ENCODE measurements at places on chromosomes 6 and 20.

DNA sequence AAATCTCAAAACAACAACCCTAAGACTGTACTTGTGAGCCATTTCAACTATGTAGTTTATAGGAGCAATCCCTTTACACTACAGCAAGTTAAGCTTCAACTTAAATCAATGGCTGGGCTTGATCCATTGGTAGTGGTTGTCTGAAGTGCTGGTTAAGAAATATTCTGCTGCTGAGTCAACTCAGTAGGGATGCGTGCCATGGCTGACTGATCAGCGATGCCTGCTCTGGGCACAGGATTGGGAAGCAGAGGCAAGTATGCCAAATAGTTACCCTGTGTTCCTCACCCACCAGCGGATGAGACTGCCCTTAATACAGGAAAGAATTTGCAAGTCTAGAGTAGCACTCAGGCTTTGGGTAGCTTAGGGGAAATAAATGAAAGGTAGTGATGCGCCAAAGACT is 41.5 kb downstream of the GCM1 start:
- DNase-seq = no peak

DNA sequence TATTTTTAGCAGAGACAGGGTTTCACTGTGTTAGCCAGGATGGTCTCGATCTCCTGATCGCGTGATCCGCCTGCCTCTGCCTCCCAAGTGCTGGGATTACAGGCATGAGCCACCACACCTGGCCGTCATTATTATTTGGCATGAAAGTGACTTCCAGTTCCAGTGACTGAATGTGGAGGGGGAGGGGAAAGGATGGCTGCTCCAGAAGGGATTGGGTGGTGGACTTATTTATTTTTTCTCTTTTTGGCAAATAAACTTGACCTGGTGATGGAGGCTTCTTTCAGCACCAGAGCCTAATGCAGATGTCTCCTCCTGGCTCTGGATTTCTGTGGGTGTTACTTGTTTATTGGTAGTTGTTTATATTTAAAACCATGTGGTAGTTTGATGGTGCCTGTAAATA is 16.9 kb upstream of the SLC22A23 start:
- DNase-seq = no peak

- DNase-seq = no peak
These were observed 8.5 kb upstream of the DNMT3B start for GRCh38 chr20:32753731-32754130.

DNA sequence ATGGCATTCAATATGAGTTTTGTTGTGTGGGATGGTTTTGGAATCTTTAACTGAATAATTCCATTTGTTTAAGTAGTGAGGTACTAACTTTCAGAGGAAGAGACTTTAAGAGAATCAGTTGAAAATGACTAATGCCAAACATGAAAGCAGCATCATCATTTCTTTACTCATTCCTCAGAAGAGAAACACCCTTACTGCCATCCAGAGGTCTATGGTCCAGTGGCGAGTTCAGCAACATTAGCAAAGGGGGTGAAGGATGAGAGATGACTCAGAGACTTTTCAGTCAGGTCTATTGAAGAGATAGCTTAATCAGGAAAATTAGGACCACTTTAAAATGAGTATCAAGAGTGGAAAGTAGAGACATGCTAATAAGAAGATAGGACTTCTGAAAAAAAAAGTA is 118.8 kb downstream of the COL19A1 start:
- no peak for DNase-seq
